ENCODE measurements at places on chromosomes 11 and 22.

GRCh38 chr11:67371189-67371910 is 2.0 kb downstream of the CLCF1 start:
- peak; percentile 72 for DNase-seq

DNA sequence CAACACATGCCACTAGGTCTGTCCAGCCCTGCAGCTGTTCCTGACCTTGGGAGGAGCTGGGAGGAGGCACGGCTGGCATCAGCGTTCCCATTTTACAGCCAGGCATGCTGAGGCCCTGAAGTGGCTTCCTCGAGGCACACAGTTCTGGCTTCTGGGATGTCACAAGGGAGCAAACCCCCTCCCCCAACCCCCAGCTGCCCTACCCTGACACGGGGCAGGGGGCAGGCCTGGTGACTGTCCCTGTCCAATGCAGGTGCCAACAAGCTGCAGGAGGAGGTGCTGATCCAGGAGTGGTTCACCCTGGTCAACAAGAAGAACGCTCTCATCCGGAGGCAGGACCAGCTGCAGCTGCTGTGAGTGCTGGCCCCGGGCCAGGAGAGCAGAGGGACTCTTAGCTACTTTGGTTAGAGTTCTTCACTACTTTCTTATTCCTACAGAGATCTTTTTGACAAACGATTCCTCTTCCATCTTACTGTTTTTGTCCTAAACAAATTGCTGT is 5.3 kb downstream of the KCNK7 start:
- peak; percentile 16 for DNase-seq

- no peak for DNase-seq
These were observed 274.9 kb upstream of the MPPED2 start for GRCh38 chr11:30861064-30861463.

DNA sequence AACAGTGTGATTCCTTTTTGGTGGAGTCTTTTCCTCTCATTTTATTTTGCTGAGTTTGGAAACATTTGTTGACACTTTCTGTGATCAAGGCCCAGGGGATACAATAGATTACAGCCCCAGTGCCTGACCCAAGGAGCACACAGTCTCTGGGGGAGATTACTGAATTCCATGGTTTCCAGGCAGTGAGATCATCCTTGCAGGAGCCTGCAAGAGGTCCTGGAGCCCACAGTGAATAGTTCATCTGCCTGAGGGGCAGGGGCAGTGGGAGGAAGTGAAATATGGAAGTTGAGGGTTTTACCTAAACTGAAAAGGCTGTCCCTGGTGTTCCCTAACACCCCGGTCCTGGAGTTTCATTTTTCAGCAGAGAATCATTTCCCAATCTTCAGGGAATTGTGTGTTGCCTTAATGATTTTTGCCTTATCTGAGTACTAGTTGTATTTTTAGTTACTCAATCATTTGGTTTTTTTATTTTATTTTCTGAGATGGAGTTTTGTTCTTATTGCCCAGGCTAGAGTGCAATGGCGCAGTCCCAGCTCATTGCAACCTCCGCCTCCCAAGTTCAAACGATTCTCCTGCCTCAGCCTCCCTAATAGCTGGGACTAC is 7.7 kb downstream of the CCS start:
- DNase-seq = peak; percentile 15

DNA sequence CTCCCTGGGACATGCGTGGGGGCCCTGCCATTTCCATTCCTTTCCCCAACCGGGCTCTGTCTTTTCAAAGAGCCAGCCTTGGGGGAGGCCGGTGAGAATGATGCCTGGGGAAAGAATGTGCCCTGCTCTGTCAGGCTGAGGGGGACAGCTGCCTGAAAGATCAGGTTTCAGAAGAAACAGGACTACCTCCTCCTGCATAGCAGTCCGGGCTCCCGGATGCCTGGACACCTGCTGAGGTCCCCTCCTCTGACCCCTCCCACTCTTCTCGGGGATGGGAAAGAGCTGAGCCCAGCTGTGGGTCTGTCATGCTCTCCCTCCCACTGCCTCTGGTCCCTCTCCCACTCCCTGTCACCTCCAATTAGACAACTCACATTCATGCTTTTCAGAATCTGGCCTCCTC is 41.8 kb upstream of the CDON start:
- no peak for DNase-seq

GRCh38 chr22:31637891-31638618 is 24.0 kb downstream of the PISD start:
- DNase-seq = no peak
